ENCODE measurements at places on chromosomes 11 and 22. TPM values are rescaled to one million over a fixed set of nuclear protein-coding genes. Genes with fewer than 3 reads are reported as not detected.

- DNase-seq, result no peak
- no peaks in the 10 kb centered on the region for H3K36me3 ChIP-seq
- no peaks in the 10 kb centered on the region for H3K27me3 ChIP-seq
- no peak overlapping the region for H3K4me3 ChIP-seq
Measured at GRCh38 chr11:72394416-72394815, 39.9 kb downstream of the CLPB start.

CRYBB2 gene
- total RNA-seq, result not detected

CALCA gene
- not detected for total RNA-seq

FAM111B gene
- total RNA-seq, result 1.2 TPM

ACCSL gene
- not detected for total RNA-seq

DNA sequence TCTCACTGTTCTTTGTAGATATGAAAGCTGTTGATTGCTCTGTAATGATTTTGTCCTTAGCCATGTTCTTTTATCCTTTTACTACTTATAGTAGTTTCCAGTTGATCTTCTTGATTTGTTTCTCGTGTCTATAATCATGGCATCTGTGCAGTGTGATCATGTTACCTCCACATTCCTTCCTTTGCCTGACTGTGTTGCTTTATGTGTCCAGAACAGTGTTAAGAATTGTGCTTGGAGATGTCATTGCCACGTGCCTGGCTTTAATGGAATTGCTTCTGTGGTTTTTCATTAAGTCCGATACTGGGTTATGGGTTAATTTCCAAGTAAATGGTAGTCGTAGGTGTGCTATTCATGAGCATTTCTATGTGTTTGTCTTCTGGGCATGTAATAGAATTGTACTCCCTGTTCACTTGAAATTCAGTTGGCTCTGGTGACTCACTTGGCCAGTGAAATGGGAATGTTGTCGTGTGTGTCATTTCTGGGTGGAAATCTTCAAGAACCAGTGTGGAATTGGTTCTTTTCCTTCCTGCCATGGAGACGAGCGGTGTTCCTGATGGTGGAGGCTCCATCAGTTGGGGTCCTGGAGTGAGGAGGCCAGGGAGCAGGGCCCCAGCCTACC is 6.8 kb downstream of the GTSE1 start:
- no peak for DNase-seq
- H3K27me3 ChIP-seq, result no peaks in the 10 kb centered on the region
- no peaks in the 10 kb centered on the region for H3K4me1 ChIP-seq
- no peak overlapping the region for H3K4me3 ChIP-seq
- no peaks in the 10 kb centered on the region for H3K36me3 ChIP-seq

TRIM77 gene
- total RNA-seq, result not detected

PRG2 gene
- total RNA-seq, result not detected

- DNase-seq, result no peak
- no peaks in the 10 kb centered on the region for H3K36me3 ChIP-seq
- no peak overlapping the region for H3K27ac ChIP-seq
- no peak overlapping the region for H3K4me3 ChIP-seq
- H3K4me1 ChIP-seq, result no peaks in the 10 kb centered on the region
Measured at GRCh38 chr22:39966470-39966869, 6.3 kb downstream of the TMA7B start.

DNA sequence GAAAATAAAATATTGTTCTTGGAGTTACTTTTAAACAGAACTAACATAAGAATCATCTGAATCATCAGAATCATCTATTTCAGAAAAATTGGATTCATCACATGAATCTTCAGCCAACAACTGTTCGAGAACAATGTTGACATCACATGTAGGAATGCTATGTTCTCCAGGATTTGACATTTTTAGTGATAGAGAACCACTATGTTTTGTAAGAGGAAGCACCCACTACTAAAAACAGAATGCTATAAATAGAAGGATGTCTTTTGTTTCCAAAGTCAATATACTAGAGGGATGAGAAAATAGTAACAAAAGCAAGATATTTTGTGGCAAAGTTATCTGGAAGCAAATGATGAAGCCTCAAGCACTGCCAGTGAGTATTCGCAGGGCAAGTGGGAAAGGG is 263.4 kb upstream of the DDI1 start:
- no peaks in the 10 kb centered on the region for H3K4me1 ChIP-seq
- no peaks in the 10 kb centered on the region for H3K36me3 ChIP-seq
- H3K27ac ChIP-seq, result no peak overlapping the region
- no peak for DNase-seq

DNA sequence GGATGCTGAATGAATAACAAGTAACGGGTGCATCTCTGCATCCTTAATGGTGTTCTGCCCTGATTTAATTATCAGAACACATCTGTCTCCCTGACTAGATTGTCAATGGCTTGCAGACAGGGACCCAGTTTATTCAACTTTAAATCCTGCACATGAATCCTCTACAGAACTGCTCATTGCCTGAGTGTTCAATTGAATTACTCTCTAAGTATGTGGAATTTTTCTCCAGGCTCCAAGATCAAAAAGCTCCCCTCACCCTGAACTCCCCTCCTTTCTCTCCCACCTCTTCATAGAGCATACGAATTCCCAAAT is 11.8 kb downstream of the MB start:
- H3K4me3 ChIP-seq, result no peak overlapping the region
- no peak overlapping the region for H3K27ac ChIP-seq
- H3K36me3 ChIP-seq, result no peaks in the 10 kb centered on the region
- H3K27me3 ChIP-seq, result no peaks in the 10 kb centered on the region
- no peak for DNase-seq
